A549 treated with Mapracorat at 1 μM for 4 hours (cell line): ENCODE measurements at places on chromosomes 2 and 18. TPM values are rescaled to one million over a fixed set of nuclear protein-coding genes. Genes with fewer than 3 reads are reported as not detected.

Gene CHRND
- total RNA-seq, result not detected in 5 replicates

Gene COL3A1
- total RNA-seq, result 0.07 to 0.26 TPM (median 0.15 TPM) in 5 replicates

Gene SPRED2
- total RNA-seq, result 26.9 to 36.0 TPM (median 30.9 TPM) in 5 replicates

Gene ZSWIM2
- not detected in 5 replicates for total RNA-seq

Gene PSMA8
- total RNA-seq, result not detected in 5 replicates

Gene DNAJC5G
- total RNA-seq, result not detected in 5 replicates

Gene CAPN10
- 15.6 to 29.2 TPM (median 26.9 TPM) in 5 replicates for total RNA-seq

Gene TFCP2L1
- total RNA-seq, result 14.5 to 18.6 TPM (median 17.4 TPM) in 5 replicates

Gene CD226
- 0.08 to 0.29 TPM (median 0.16 TPM) in 4 of 5 replicates, not detected in the other for total RNA-seq

Gene VWA3B
- total RNA-seq, result 0.33 to 0.80 TPM (median 0.37 TPM) in 3 of 5 replicates, not detected in the others

Gene RGPD8
- 1.6 to 4.1 TPM (median 3.3 TPM) in 5 replicates for total RNA-seq

Gene MERTK
- 1.9 to 3.0 TPM (median 2.0 TPM) in 5 replicates for total RNA-seq

Gene NYAP2
- 0.02 TPM in 1 of 5 replicates, not detected in the others for total RNA-seq

Gene TMX3
- 17.0 to 27.2 TPM (median 17.7 TPM) in 5 replicates for total RNA-seq

Gene PROKR1
- total RNA-seq, result not detected in 5 replicates

Gene TDRD15
- total RNA-seq, result not detected in 5 replicates

Gene FAM228A
- total RNA-seq, result not detected in 5 replicates

Gene CYS1
- total RNA-seq, result 1.1 to 2.0 TPM (median 1.5 TPM) in 5 replicates

Gene SMCHD1
- total RNA-seq, result 12.6 to 19.7 TPM (median 14.3 TPM) in 5 replicates

Gene GNAL
- total RNA-seq, result 5.0 to 7.8 TPM (median 6.0 TPM) in 5 replicates

Gene NEB
- total RNA-seq, result 0.18 to 0.34 TPM (median 0.23 TPM) in 5 replicates

Gene ALPP
- total RNA-seq, result 5.1 to 7.2 TPM (median 6.8 TPM) in 5 replicates

Gene NCKAP5
- 0.68 to 1.1 TPM (median 0.90 TPM) in 5 replicates for total RNA-seq

Gene CFAP221
- 0.22 to 1.0 TPM (median 0.31 TPM) in 5 replicates for total RNA-seq

Gene RUFY4
- not detected in 5 replicates for total RNA-seq

Gene TMEM169
- total RNA-seq, result 0.25 to 0.59 TPM (median 0.29 TPM) in 5 replicates
